SJCRH30 (cell line): ENCODE measurements at places on chromosomes 4 and X. TPM values are rescaled to one million over a fixed set of nuclear protein-coding genes. Genes with fewer than 3 reads are reported as not detected.

- DNase-seq: peak; percentile 91
Measured at GRCh38 chrX:39729981-39730661, 367.6 kb downstream of the BCOR start.

DNA sequence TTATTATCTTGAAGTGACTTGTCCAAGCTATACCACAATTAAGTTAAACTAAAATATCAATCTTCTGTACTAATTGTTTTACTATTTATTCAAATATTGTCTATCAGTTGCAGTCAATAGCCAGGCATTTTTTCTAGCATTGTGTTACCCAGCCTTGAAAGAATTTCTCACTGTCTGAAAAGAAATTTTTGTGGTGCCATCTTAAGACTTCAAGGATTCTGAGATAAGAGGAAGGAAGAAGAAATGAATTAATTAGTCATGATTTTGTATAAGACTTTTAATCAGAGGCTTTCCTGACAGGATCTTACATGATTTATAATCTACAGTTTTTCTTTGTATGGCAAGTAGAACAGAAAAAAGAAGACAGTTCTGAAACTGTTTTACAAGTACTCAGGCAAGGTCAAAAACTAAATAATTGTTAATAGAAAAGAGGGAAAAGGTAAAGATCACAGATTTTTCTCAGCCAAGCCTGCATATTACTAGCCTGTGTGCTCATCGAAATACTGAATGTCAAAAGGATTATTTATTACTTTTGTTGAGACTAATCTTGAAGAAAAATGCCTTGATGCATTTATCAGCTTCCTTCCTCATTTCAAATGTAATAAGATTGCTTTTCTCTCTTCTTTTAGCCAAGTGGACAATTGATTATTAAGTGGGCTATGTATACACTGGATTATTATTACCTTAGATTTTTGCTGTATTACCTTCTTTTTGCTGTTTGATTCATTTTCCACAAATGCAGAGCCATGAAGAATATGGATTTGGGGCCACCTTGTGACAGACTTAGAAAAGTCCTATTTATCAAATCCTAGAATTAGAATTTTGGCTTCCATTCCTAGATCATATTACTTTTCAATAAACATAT lies 53.8 kb downstream of the CXCL1 start:
- peak; percentile 38 for DNase-seq

GRCh38 chr4:66653937-66654336 lies 891.4 kb downstream of the CENPC start:
- no peak for DNase-seq

DNA sequence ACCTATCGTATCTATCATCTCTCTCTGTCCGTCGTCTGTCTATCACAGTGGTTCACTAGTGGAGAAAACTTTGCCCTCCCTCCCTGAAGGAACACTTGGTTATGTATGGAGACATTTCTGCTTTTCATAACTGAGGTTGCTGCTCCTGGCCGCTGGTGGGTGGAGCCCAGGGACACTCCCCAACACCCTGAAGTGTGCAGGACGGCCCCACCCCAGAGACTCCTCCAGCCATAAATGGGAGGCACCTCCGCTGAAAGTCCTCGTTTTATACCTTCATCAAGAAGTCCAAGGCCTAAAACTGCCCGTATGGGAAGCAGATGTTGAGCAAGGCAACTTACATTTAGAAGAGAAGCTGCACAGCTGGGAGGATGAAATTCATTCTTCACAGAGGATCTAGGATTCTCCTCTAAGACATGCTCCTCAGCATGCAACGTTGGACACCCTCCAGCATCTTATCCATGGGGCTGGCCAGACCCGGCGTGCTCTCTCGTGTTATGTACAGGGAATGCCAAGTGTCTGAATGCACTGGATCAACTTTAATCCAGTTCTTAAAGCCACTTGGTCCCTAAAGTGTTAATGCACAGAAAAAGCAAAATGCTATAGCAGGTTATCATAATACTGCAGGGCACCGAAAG lies 43.5 kb downstream of the PRKX start:
- DNase-seq: no peak

- no peak for DNase-seq
Measured at GRCh38 chr4:100162027-100162685, 28.1 kb downstream of the DDIT4L start.

DNA sequence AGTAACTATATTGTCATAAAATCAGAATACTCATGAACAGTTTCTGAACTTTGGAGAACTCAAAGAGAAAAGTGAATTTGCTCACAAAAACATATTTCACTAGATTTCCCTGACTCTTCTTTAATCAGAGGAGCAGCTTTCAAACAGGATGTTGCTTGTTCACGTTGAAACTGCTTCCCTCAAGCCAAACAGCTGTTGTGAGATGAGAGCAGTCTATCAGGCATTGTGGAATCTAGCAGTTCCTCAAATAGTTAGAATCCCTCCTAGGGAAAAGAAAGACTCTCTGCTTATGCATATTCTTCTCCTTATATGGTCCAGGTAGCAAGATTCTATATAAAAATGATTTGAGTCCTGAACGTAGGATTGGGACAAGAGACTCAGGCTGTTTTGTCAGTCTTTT lies 1012.1 kb downstream of the FAM133A start:
- DNase-seq: peak; percentile 18

Gene BST1
- total RNA-seq: 0.81 and 1.0 TPM in 2 replicates

DNA sequence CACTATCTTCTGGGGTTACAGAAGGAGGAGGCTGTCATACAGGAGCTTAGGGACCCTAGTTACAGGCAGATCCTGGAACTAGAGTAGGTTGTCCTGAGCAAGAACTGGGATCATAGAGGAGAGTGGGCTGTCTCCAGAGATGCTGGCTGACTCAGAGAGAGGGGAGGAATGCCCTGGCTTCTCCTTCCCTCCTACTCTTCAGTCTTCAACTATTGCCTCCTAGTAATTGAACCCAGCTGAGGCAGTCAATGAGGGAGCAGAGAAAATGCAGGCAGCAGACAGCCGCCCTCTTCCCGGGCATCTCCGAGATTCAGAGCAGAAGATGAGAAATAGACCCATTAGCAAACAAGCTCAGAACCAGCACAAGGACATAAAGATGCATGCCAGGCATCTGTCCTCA lies 118.3 kb upstream of the PDE5A start:
- no peak for DNase-seq

Gene EPHA5
- 7.8 and 8.7 TPM in 2 replicates for total RNA-seq

GRCh38 chrX:94743478-94743877 lies 1069.5 kb downstream of the FAM133A start:
- no peak for DNase-seq

GRCh38 chr4:40579983-40580382 lies 49.7 kb downstream of the RBM47 start:
- DNase-seq: no peak

Gene MAGEB6B
- not detected in 2 replicates for total RNA-seq

GRCh38 chr4:152462695-152463094 lies 73.2 kb downstream of the FBXW7 start:
- no peak for DNase-seq

GRCh38 chr4:56051029-56051709 lies 102.4 kb downstream of the CEP135 start:
- no peak for DNase-seq

- DNase-seq: peak; percentile 8
Measured at GRCh38 chr4:93313197-93313596, 515.4 kb upstream of the ATOH1 start.

- DNase-seq: no peak
Measured at GRCh38 chrX:16310326-16310725, 143.0 kb downstream of the MAGEB17 start.

DNA sequence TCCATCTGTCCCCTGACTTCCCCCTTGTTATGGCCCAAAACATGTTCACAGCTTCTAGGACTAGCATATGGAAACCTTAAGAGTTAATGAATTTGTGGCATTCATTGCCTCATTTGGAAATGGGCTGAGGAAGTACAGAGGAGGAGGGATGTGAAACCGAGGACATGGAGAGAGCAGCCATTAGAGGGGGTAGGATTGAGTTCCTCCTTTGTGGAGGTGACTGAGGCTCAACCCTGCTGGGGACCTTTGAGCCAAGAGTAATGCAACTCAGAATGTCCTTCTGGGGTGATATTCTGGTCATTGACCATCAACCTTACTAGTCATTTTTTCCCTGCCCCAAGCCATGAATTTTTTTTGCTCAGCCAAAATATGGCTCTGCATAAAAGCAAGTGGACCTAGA lies 109.4 kb downstream of the ZNF518B start:
- no peak for DNase-seq

DNA sequence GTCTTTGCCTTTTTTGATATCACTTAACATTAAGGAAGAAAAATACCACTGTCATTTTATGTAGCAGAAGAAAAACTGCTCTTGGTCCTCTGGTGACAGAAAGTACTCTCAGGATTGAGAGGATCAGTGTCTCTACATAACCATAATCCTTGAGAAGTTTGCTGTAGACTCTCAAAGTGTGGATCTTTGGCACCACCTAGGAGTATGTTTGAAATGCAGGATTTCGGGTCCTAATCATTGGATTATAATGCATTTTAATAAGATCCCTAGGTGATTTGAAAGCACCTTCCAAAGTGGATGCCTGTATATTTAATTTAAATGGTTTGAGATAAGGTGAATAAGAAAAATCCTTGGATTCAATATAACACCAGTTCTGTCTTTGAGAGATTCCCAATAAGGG lies 23.2 kb downstream of the MOB1B start:
- no peak for DNase-seq

DNA sequence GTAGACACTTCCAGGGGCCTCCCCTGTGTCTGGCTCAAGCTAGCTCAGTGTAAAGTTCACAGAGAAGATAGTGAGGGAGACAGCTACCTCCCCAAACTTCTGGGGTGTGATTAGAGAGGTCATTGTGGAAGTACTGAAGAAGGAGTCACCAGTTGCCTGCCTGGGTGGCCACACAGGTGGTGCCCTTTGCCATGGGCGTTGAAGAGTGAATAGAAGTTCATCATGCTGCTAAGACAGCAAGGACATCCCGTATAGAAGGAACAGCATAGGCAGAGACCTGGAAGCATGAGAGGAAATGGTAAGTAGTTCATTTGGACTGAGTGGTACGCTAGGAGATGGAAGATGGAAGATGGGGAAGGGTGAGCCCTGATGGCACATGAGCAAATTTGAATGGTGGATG lies 110.1 kb downstream of the PJA1 start:
- no peak for DNase-seq

GRCh38 chr4:144288011-144288903 lies 147.7 kb upstream of the GYPA start:
- DNase-seq: no peak
